ENCODE measurements at places on chromosomes 3 and 15.

DNA sequence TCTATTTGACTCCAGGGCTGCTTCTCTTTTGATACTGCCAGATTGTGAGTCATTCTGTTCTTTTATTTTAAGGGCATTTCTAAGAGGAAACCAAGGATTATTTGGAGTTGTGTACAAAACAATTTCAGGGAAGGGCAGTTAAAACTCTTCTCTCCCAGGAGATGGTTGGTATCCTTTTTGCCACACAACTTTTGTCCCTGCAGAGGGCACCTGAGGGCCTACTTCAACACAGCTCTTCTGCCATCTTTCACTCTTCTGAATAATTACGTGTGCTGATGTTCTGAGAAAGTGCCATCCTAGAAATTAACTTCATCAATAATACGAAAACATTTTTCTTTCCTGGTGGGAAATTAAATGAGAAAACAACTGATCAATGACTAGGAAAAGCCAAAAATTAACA, 75.7 kb upstream of the GADL1 start:
- no peak for DNase-seq

DNA sequence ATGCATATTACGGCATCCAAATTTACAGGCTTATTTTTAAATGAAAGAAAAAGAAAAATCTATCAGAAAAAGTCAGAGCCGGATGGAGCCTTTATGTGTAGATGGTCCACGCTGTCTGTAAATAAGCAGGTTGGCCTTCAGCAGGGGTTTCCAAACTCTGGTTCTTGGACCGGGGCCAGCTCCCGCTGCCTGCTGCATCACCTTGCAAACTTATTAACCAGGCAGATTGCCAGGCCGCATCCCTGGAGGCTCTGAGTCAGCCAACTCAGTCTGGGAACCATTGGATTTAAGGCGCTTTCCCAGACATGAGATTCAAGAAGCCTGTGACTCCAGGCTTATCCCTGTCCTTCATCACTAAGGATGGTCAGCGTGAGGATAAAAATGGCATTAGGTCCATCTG, 212.4 kb downstream of the OPA1 start:
- DNase-seq, result no peak

DNA sequence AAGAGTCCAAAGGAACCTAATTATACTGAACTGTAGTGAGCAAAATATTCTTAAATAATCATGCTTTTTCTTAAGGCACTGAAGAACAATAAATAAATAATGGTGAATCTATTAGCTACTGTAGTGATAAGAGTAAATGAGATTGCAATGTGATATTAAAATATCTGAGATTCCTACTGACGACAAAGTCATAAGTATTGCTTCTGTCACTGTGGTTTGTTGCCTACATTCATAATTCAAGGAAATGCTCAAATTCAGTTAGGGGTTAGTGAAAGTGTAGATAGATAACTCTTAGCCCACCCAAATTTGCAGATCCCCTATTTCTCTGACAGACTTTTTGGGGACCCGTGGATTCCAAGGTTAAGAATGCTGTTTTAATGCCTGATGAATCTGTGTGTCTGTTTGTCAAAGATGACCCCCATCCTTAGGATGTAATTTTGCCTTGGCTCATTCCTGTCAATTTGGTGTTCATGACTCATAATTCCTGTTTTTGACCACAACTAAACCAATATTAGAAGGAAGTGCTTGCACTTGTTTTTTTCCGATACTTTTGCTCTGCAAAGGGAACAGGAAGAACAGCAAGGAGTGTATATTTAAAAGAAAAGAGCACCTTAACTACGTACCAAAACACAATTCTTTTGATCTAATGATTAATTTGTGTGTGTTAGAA, 86.7 kb downstream of the MAGI1 start:
- DNase-seq, result no peak

GRCh38 chr3:105529456-105529855, 162.7 kb downstream of the ALCAM start:
- no peak for DNase-seq

DNA sequence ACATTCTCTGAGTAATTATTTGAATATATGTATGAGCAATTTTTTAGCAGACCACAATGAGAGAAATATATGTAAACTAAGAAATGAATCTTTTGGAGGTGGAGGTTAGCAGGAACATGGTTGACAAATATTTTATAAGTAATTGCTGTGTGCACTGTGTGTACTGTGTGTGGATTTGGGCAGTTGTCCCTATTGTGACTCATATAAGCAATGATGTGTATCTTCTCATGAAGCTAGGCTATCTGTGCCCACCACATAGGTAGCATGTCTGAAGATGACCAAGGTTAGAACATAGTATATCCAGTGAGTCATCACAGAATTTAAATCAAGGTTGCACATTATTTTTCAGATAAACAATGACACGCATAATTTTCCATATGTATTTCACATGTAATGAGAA, 713.9 kb upstream of the GBE1 start:
- DNase-seq, result no peak

DNA sequence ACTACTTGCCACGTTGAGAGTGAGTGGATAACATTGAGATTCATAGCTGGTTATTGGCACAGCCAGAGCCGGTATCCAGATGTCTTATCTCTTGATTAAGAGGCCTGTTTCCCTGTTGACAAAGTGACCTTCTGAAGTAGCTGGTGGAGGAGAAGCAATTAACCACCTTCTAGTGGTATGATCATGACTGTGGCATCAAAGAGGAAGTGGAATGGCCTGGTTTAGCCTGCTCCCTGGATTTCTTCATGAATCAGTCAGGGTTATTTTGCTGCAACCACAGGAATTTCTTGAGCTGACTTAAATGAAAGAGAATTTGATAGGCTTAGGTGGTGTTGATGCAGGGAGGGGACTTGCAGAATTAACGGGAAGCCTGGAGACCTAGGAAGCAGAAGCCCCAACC, 398.3 kb downstream of the MFSD1 start:
- no peak for DNase-seq

GRCh38 chr3:11643201-11643603, 513 bp downstream of the VGLL4 start:
- DNase-seq, result no peak

- no peak for DNase-seq
Measured at GRCh38 chr3:69357196-69357595, 28.7 kb downstream of the FRMD4B start.

GRCh38 chr15:100623301-100623700, 20.9 kb downstream of the ASB7 start:
- DNase-seq, result no peak

- DNase-seq, result no peak
Measured at GRCh38 chr15:52727815-52728214, 48.6 kb upstream of the ATOSA start.

DNA sequence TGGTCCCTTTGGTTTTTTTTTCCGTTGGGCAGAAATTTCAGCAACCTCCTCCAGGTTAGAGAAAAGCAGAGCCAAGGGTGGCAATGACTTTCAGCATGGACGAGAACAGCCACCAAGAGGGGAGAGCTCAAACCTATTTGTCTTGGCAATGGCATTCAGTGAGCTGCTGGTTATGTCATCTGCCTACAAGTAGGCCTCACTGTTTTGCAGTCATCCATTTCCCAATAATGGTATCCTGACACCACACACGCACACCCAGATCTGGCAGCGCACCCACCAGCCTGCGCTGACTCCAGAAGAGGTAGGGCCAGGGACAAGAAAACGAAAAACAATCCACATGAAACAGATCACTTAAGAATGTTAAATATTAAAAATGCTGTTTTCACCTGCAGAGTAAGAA, 92.3 kb downstream of the MAGI1 start:
- DNase-seq, result no peak

GRCh38 chr15:94586099-94586498, 354.7 kb downstream of the MCTP2 start:
- DNase-seq, result no peak

- no peak for DNase-seq
Measured at GRCh38 chr15:100041127-100041828, 300.5 kb downstream of the ADAMTS17 start.

DNA sequence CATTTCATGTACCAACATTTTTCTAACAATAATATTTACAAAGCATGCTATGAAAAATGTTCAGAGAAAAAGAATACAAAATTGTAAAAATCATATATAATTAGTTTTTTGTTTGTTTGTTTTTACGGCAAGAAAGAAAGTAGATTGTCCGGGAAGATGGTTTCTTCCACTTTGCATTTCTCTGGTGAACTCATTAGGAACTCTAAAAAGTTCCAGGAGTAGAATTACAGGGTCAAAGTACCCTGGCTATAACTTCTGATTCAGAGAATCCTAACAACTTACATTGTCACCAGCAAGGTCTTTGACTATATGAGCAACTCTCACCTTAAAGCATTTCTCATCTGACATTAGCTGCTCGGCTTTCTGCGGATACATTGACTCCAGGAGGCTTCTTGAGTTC, 196.7 kb downstream of the PDE8A start:
- DNase-seq, result no peak

DNA sequence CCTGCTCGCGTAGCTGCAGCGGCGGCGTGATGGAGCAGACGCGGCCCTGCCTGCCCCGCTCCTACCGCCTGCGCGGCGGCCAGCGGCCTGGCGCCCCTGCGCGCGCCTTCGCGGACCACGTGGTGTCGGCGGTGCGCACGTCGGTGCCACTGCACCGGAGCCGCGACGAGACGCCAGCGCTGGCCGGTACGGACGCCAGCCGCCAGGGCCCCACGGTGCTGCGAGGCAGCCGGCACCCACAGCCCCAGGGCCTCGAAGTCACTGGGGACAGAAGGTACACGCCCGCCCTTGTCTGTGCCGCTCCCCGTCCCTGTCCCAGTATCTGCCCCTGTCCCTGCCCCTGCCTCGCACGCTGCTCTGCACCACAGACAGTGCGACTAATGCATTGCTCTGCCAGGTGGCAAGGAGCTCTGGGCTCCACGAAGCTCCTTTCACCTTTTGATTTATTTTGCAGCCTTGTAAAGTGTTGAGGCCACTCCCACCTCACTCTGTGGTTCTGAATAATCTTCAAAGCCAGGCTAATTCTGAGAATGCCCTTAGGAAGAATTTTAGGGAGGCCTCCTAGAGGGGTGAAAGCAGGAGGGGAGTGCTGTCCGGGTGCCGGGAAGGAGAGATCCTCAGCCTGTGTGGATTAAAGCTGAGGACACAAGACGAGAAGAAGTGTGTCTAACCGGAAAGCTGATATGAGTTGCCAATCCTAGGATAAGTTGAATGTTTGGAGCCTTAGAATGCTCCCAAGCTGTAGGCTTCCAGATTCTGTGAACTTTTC, 100.0 kb downstream of the THSD4 start:
- DNase-seq, result no peak

DNA sequence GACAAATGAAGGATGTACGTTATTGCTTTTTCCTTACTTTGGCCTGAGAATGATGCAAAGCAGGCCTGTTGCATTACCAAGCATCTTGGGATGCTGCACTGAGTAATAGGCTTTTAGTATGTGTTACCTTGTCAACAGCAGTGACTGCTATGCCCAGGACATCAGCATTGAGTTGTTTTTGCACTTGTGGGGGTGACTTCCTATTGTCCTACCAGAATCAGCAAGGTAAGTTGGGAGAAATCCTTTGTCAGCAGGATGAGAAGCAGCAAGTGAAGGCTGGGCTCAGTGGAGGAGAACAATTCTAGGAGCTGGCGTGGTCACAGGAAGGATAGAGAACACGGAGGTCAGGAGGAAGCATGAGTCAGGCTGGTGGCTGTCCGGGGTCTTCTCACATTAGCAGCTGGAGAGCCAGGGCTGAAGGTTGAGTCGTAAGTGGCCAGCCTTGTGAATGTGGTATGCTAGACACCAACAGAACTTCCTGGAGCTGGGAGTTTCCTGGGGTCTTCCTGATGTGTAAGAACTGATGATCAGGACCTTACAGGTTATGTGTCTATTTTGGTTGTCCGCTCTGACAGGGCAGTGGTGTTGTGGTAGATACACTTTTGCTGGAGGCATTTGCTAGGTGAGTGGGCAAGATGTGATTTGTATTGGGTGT, 142.7 kb downstream of the FNDC3B start:
- no peak for DNase-seq

GRCh38 chr3:158312560-158313141, 202.8 kb downstream of the RSRC1 start:
- DNase-seq, result no peak

DNA sequence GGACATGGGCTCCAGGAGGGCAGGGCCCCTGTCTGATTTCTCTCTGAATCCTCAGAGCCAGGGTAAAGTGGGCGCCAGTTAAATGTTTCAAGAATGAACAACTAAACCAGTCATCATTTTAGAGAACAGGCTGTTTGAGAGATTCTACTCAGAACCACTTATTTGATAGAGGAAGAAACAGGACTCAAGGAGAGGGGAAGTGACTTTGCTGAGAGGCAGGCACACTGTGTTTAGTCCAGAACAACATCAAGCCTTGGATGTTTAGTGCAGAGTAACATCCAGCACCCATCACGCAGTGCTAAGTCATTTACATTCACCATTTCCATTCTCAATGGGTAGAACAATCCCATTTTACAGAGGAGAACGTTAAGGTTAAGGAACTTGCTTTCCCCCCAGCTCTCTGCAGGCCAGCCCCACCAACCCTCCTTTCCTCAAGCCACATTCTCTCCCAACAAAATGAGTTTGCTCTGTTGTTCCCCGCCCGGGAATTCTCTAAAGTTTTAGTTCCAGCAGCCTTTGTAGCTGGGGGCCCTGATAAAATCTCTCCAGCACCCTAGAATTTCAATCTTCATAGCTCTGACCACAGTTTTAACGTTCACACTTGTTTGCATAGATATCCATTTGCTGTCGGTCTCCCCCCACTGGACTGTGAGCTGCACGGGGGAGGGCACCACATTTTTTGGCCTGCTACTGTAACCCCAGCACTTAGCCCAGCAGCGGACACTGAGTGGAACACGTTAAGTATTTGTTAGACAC, 962 bp downstream of the NMNAT3 start:
- DNase-seq, result no peak

GRCh38 chr3:112980080-112980479, 5.2 kb upstream of the CD200R1 start:
- DNase-seq, result no peak

- DNase-seq, result no peak
Measured at GRCh38 chr3:151919446-151919845, 46.0 kb downstream of the SUCNR1 start.

DNA sequence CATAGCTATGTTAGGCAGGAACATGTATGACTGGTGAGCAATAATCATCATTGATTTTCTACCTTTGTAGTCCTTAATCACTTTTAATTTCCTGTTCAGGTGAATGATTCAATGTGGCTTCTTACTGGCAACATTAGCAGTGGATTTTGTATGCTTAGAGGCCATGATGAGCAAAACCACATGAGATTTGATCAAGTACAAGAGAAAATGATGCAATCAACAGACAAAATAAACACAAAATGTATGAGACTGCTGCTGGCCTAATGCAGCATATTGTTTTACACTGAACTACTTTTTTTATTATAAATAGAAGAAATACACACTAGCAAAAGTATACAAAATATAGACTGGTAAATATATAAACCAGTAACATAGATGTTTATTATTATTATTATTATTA, 47.5 kb upstream of the SI start:
- DNase-seq, result no peak

DNA sequence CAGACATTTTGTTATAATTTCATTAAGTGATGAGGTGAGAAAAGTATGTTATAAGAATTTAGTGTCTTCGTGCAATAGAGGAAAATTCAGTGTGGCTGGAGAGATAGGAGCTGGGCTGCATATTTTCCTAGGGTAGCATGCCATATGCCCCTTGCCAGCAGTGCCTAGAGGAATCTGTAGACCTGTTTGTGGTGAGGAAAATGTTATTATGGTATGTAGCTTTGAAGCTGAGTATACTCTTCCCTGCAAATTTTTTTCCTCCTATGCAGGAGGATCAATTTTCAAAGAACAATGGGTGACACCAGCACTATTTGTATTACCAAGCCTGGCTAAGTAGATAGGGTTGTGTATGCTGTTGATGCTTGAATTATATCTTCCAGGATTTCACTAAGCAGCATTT, 200.6 kb downstream of the EDEM1 start:
- no peak for DNase-seq

- no peak for DNase-seq
Measured at GRCh38 chr3:46889381-46890110, 12.0 kb downstream of the PTH1R start.
